Activated T-helper 1 cell treated with anti-CD3 and anti-CD28 coated beads, Interleukin-2, amount 50 U/mL, for 16 hours (primary cell): ENCODE measurements at places on chromosomes 6 and 20.

DNA sequence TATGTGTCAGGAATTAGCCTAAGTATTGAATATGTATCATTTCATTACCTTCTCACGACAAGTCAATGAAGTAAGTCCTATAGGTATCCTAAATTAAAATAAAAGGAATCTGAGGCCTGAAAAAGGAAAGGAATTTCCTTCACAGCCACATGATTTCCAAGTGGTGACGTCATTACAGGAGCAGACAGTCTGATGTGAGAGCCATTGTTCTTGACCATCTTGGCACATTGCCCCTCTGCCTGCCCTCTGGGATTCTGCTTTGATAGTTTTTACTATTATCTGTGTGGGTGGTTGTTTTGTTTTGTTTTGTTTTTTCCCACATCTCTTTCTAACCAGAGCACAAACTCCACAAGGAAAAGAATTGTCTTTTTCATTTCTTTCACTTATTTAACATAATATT, 219.8 kb upstream of the UFL1 start:
- no peak for DNase-seq

DNA sequence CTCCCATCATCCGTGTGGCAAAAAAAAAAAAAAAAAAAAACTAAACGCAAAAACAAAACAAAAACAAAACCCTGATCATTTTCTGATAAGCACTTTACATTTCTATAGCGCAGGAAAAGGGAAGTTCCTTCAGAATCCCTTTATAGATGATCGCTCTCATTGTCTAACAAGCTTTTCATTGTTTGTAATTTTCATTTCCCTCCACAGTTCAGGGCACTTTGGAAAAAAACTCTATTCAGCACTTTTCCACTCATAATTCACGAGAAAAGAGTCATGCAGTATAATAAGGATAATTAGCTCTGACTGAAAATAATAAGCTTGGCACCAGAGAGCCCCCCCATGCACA, 89.4 kb upstream of the ATXN1 start:
- DNase-seq = no peak

GRCh38 chr6:44009425-44010321, 117.6 kb downstream of the MRPL14 start:
- no peak for DNase-seq

- no peak for DNase-seq
These were observed 572.0 kb downstream of the KIF16B start for GRCh38 chr20:16001286-16001685.

GRCh38 chr20:34998331-34998950, 42.8 kb downstream of the MYH7B start:
- DNase-seq = no peak

DNA sequence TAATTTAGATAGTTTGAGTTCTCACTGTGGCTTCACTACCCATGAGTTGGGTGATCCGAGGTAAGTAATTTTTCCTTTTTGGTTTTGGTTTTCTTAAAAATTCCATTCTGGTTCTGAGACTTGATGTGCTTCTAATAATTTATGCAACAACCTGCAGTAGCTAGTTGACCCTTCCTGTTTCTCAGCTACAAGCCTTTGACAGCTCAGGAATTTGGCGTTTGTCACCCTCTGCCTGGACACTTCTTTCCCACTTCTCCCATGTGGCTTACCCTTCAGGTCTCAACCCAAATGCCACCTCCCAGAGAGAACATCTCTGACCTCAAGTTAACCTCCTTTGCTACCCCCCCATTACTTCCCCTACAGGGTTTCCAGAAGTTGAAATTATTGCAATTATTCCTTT, 49.7 kb upstream of the TSHZ2 start:
- no peak for DNase-seq

DNA sequence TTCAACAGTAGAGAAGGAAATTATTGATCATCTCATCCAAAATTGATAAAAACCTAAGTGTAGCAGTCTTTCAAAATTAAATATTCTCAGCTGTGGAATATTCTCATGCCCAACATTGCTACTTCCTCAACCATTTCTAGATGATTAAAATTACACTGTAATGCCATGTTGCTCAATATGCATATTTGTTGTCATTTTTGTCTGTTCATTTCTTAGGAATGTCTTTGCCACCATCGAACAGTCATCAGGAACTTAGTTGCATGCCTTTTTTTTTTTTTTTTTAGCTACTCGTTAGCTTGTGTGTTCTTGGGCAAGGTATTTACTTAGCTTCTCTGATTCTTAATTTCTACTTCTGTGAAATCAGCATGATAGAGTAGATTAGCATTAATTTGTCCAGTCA, 188.6 kb downstream of the DTNBP1 start:
- no peak for DNase-seq

DNA sequence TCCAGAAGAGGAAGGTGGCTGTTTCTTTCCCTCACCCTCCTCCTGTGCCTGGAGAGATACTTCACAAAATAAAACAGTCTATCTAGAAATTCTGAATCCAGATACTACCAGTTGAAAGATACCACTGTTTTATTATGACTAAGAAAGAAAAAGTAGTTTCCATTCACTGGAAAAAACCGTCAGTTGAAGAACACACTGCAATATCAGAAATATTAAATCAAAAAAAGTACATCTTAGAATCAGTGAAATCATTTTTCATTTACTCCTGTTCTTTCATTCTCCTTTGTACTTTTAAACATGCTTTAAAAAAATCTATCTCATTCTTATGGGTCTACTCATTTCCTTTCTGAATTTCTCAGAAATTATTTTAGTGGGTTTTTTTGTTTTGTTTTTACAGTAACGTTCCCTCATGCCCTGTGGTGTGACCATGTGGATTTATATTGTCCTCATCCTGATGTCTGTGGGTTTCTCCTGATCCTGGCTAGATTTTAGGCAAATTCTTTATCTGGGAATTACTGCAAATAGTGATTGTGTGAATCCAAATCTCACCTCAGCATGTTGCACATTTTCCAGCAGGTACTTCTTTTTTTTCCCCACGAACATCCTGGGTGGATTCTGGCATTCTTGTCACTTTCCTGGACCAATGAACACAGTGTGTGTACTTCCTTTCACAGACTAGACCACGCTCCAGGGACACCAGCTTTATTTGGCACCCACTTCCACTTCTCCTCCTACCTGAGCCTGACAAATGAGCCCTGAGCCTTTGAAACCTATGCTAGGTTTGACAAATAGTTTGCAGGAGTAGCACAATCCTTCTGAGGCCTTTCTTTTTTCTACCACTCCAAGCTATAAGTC, 114.0 kb upstream of the LAMP5 start:
- no peak for DNase-seq

GRCh38 chr20:1364106-1364505, 28.7 kb downstream of the FKBP1A start:
- DNase-seq = no peak

- no peak for DNase-seq
These were observed 93.7 kb upstream of the PMEPA1 start for GRCh38 chr20:57803508-57804005.

GRCh38 chr20:61706259-61706961, 359.3 kb downstream of the TAF4 start:
- DNase-seq = no peak

- no peak for DNase-seq
These were observed 390.4 kb downstream of the SYNE1 start for GRCh38 chr6:152246554-152247337.

DNA sequence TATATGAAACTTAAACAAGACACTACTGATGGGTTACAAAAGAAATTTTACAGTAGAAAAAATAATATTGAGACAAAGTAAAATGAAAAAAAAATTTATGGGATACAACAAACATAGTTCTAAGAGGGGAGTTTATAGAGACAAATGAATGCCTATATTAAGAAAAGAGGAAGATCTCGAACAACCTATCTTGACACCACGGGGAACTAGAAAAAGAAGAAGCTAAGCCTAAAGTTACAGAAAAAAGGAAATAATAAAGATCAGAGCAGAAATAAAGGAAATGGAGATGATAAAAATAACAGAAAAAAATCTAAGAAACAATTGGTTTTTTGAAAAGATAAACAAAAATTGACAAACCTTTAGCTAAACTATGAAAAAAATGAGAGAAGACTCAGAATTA, 9.1 kb upstream of the ECHDC1 start:
- no peak for DNase-seq

DNA sequence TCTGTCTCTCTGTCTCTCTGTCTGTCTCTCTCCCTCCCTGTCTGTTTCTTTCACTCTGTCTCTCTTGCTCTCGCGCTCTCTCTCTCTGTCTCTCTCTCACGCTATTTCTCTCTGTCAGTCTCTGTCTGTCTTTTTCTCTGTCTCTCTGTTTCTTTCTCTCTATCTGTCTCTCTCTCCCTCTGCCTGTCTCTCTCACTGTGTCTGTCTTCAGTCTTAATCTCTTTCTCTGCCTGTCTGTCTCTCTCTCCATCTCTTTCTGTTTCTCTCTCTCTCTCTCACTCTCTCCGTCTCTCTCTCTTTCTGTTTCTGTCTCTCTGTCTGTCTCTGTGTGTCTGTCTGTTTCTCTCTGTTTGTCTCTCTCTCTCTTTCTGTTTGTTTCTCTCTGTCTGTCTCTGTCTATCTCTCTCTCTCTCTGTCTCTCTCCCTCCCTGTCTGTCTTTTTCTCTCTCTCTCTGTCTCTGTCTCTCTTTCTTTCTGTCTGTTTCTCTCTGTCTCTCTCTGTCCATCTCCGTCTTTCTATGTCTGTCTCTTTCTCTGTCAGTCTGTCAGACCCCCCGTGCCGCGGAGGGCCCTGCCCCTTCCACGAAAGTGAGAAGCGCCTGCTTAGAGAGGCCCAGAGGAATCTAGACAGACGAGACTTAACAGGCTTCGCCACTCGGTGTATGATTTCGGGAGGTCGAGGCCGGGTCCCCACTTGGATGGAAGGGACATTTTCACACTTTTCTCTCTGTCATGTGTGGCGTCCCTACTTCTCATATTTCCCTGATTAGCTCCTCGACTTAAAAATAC, 346.3 kb upstream of the DEFB115 start:
- no peak for DNase-seq

DNA sequence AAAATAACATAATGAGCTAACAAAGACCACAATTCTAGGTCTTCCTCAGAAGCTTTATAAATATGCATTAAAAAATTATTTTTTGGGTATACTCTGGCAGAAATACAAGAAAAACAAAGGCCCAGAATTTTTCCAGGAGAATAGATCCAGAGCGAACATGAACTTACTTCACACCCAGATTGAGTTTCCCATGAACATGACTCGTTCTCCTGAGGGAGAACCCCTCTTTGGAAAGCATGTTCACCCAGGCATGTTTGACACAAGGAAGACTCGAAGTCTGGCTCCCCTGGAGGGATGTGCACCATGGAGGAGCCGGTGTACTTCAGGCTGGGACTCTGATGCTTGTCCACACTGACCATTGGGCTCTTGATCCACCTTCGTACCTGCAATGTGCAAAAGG, 56.1 kb downstream of the SGK1 start:
- no peak for DNase-seq

DNA sequence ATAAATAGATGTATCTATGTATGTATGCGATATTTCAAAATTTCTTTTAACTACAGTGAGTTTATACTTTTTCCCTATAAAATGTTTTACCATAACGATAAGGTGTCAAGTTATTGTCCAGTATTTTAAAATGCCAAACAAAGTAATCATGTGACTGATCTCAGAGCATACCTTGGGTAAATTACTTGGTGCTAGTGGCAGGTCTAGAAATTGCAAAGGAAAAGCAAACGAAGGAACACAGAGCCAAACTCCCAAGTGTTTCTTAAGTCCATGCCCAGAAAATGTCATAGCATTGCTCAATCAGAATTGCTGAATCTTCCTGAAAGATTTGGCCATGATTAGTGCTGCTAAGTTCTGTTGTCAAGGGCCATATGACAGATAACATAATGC, 77.5 kb downstream of the CAP2 start:
- no peak for DNase-seq

DNA sequence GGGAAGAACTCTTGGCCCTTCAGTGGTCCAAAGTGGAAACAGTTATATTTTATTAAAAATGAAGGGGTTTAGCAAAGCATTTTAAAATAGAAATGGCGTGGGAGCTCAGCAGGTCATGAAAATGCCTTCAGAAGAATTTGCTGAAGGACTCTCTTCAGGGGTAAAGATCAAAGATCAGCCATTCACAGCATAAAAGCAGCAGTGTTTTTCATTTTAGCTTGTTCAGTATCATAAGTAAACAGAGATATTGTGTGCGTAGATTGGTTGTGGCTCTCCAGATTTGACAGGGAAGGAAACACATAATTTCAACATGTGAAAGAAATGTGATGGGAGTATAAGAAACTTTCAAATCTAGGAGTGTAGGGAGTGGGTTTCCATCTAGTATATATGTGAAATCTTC, 519.2 kb upstream of the MAP3K7 start:
- no peak for DNase-seq

GRCh38 chr6:154306696-154307095, 49.9 kb downstream of the IPCEF1 start:
- no peak for DNase-seq

- no peak for DNase-seq
These were observed 90.4 kb downstream of the CEP162 start for GRCh38 chr6:84137051-84137375.

DNA sequence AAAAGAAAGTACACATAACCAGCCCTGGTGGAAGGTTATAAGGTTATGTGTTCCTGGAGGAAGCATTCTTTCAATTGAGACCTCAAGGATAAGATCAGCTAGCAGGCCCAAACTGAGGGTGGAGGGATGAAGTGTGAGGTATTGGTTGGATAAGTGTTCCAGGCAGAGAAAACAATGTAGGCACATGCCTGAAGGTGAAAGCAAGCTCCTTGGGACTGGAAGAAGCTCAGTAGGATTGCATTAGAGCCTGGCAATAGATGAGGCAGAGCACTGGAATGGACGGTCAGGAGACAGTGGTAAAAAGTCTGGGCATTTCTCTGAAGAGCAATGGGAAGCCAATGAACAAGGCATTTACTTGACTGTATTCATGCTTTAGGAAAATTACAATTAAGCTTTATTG, 89.9 kb upstream of the SHLD1 start:
- no peak for DNase-seq

DNA sequence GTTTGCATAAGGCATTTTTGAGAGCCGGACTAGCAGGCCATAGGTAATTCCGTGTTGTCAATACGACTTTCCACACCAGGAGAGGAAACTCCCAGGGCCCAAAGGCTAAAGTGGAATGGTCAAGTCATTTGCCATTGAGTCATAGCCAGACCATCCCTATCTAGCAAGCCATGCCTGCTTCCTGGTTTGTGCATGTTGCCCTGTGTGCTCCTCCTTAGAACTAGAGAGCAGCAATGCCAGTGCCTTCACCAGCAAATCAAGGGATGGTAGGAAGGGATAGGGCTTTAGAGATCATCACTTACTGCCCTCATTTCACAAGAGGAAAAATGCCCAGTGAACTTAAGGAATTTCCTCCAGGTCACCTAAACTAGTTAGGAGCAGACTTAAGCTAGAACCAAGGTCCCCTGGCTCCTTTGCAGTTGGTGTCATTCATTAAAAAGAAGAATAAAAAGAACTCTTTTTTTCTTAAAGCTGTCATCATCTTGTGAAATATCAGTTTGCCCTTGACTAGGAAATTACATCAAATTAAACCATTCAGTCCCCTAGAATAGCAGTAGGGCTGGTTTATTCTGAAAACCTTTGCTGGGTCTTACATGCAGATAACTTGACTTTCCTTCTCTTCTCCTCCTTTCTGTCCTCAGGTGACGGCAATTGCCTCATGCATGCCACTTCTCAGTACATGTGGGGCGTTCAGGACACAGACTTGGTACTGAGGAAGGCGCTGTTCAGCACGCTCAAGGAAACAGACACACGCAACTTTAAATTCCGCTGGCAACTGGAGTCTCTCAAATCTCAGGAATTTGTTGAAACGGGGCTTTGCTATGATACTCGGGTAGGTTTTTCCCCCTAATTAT, 7.4 kb downstream of the TNFAIP3 start:
- no peak for DNase-seq
